IMR-90 (cell line): ENCODE measurements at places on chromosomes 3 and 15. TPM values are rescaled to one million over a fixed set of nuclear protein-coding genes. Genes with fewer than 3 reads are reported as not detected.

- DNase-seq = no peak
These were observed 72.5 kb downstream of the UMPS start for GRCh38 chr3:124802702-124803101.

GRCh38 chr3:85783291-85783690 lies 824.5 kb downstream of the CADM2 start:
- no peak for DNase-seq

DNA sequence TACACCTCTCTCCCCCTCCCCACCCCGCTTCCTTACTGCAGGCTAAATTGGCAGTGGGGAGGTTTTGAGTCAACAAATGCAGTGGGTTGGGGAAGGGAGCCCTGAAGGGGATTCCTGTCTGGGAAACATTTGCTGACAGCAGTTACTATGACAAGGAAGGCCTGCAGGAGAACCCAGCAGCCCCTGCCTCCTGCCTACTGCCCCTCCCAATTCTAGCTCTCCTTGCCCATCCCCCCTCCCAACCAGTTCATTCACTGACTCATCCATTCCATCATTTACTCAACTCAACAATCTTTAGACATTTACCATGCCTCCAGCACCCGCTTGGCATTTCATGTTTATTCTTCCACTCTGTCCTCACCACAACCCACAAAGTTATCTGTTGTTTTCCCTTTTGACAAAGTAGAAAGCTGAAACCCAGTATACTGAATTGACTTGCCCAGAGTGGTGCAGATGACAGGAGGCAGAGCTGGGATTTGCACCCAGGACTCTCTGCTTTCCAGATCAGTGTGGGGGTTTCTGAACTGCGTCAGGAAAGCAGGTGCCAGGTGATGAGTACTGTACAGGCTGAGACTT lies 75.0 kb downstream of the MAGEF1 start:
- peak; percentile 77 for DNase-seq

CCR5 gene
- not detected in 2 replicates for total RNA-seq

DNA sequence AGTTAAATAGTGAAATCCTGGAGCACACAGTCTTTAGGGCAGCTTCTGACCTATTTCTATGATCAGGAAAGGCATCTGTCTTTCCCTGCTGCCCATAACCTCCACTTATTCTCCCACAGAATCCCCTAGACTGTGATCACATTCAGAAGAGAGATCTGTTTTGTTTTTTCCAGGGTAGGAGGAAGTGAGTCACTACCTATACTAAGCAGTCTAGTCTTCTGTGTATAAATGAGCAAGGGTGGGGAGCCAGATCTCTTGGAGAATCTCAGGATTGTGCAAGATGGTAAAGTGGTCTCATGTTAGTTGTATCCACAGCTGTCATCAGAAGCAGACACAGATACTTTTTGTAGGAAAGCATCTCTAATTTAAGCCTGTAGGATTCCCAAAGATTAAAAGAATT lies 11.8 kb upstream of the FBXO22 start:
- DNase-seq = peak; percentile 96

SLC38A3 gene
- 0.36 TPM in 1 of 2 replicates, not detected in the other for total RNA-seq
